CD4-positive, alpha-beta memory T cell (primary cell): ENCODE measurements at places on chromosomes 11 and 22.

- no peak for DNase-seq
Observed at GRCh38 chr11:64458997-64459396, 100.0 kb downstream of the RPS6KA4 start.

- DNase-seq, result no peak
Observed at GRCh38 chr11:11313426-11313825, 39.6 kb downstream of the CSNK2A3 start.

- DNase-seq, result no peak
Observed at GRCh38 chr11:134254433-134255183, 1.2 kb downstream of the ACAD8 start.

DNA sequence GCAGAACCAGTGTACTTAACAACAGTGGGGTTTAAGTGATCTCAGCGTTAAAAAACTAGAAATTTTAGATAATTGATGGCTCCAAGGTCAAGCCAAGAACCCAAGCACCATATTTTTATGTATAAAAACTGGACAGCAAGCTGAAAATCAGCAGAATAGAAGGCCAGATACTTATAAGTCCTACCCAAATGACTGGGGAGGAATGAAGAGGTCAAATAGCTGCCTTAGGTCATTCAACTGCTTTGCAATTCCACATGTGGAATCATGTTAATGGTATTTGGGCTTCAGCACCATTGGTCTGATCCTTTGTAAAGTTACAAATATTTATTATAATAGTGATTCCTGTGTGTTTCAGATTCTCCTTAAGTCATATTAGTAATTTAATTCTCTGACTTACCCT is 108.4 kb downstream of the FAT3 start:
- DNase-seq, result no peak

- no peak for DNase-seq
Observed at GRCh38 chr11:45259592-45259991, 26.5 kb downstream of the SYT13 start.

GRCh38 chr11:8801121-8801520 is 109.9 kb upstream of the AKIP1 start:
- DNase-seq, result no peak

GRCh38 chr11:68584097-68584496 is 100.2 kb upstream of the GAL start:
- DNase-seq, result peak; percentile 44

DNA sequence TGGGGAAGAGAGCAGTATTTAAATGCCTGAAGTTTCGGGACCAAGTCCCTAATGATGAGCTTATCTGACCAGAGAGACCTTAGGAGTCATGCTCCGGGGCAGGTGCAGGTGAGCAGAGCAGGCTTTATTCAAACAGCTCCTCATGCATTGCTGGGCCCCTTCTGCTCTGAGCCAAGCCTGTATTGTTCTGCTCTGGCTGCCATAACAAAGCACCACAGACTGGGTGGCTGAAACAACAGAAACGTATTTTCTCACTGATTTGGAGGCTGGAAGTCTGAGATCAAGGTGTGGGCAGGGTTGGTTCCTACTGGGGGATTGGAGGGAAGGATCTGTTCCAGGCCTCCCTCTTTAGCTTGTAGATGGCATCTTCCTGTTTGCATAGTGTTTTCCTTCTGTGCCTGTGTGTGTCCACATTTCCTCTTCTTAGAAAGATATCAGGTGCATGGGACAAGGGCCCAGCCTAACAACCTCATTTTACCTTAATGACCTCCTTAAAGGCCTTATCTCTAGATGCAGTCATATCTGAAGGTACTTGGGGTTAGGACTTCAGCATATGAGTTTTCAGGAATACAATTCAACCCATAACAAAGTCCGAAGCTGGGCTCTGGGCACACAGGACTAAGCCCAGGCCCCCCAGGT is 97.1 kb upstream of the PARVA start:
- no peak for DNase-seq

- no peak for DNase-seq
Observed at GRCh38 chr11:27370374-27370773, 7.4 kb upstream of the CCDC34 start.

DNA sequence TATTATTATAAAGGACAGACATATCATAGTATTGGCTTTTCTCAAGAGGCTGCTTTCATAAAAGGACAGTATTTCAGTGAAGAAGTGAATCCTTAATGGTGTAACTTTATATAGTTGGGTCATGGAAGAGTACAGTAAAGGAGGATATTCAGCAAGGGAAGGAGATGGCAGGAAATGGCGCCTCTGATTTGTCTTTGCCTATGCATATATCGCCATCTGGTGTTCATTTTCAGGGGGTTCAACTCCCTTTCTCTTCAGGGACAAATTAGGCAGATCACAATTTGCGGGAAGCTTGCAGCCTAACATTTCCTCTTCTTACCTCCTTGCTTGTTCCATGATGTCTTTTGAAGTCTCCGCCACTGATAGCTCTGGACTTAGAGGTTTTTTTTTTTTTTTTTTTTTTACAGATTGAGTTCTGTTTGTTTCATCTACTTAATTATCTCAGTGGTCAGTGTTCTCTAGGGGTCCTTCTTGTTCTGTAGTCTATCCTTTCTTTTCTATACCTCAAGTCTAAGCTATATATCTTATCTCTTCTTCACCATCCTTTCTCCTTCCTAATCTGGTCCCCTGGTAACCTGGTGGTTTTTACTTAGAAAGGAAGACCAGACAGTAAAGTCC is 21.8 kb upstream of the RRM1 start:
- peak; percentile 76 for DNase-seq

DNA sequence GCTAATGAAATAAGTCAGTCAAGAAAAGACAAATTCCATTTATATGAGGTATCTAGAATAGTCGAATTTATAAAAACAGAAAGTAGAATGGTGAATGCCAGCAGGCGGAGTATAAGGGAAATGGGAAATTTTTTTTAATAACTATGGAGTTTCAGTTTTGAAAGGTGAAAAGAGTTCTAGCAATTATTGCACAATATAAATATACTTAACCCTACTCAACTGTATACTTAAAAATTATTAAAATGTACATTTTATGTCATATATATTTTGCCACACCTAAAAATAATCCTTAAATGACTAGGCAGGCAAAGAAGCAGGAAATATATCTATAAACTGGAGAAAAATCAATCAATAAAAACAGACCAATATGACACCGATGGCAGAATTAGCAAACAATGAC is 196.5 kb upstream of the UBASH3B start:
- no peak for DNase-seq

DNA sequence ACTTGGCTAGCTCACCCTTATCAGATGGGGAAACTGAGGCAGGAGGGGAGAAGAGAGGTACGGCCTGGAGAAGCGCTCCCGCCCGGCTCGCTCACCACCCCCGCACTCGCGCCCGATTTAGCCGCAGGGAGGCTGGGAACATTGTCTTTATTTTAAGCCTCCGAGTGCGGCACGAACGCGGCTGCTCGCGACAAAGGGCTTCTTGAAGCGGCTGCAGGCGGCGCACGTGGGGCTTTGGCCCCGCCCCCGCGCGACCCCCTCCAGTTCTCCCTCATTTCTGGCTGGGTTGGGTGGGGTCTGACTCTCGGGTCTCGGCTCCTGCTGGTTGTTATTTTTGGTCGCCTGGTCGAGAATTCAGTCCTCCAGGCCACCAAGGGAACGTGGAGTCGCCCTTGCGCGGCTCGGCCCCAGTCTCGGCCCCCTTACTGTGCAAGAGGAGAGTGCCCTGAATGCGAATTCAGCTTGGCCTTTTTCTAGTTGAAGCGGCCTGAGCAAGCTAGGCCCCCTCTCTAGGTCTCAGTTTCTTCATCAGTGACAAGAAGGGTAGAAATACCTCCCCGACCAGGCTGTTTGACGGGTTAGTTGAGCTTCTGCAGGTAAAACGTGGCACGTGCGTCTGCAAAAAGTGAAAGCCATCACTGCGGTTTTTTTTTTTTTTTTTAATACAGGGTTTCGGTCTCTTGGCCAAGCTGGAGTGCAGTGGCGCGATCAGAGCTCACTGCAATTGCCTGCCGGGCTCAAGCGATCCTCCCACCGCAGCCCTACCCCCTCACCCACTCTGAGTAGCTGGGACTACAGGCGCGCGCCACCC is 2.6 kb upstream of the CHRM1 start:
- DNase-seq, result peak; percentile 41

DNA sequence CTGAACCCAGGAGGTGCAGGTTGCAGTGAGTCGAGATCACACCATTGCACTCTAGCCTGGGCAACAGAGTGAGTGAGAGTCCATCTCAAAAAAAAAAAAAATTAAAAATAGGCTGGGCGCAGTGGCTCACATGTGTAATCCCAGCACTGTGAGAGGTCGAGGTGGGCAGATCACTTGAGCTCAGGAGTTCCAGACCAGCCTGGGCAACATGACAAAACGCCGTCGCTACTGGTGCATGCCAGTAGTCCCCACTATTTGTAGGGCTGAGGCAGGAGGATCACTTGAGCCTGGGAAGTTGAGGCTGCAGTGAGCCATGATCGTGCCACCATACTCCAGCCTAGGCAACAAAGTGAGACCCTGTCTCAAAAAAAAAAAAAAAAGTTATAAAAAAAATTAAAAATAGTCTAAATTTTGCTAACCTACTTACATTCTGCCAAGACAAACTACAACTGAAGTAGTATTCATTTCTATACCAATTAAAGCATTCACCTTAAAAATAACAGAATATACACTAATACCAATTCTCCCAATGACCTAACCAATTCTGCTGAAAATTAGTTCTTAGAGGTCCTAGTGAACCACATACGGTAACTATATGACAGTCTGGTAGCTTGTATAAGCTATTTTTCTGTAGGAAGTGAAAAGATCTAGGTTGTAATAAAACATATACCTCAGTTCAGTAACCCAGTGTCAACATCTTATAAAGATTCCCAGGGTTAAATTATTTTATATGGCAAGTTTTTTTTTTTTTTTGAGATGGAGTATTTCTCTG is 7.1 kb downstream of the DDX6 start:
- no peak for DNase-seq

- no peak for DNase-seq
Observed at GRCh38 chr11:6708876-6709275, 25.7 kb upstream of the MRPL17 start.

DNA sequence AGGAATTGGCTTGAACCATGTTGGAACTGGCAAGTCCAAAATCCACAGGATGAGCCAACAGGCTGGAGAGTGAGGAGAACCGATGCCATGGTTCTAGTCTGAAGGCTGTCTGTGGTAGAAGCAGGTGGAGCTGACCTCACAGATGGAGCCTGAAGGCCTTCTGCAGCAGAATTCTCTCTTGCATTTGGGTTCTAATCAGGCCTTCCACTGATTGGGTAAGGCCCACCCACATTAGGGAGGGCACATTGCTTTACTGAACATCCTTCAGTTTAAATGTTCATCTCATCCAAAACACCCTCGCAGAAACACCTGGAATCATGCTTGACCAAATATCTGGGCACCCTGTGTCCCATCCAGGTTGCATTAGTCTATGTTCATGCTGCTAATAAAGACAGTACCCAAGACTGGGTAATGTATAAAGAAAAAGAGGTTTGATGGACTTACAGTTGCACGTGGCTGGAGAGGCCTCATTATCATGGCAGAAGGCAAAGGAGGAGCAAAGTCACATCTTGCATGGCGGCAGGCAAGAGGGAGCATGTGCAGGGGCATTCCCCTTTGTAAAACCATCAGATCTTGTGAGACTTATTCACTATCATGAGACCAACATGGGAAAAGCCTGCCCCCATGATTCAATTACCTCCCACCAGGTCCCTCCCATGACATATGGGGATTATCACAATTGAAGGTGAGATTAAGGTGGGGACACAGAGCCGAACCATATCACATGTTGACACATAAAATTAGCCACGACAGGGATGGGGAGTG is 15.9 kb downstream of the SMIM38 start:
- no peak for DNase-seq

DNA sequence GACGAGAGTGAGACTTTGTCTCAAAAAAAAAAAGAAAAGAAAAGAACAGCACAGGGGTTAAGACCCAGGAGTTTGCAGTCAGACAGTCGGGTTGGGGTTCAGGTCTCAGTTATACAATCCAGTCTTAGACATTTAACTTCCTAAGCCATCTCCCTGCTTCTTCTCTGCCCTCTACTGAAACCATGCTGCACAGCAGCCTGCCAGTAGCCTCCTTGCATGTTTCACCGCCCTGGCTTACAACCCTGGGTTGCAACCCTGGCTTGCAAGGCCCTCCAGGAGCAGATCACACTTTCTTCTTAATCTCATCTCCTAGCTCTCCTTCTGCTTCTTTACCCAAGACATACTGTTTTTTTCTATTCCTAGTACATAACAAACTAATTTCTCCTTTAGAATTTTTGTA is 5.9 kb upstream of the B3GAT3 start:
- no peak for DNase-seq

DNA sequence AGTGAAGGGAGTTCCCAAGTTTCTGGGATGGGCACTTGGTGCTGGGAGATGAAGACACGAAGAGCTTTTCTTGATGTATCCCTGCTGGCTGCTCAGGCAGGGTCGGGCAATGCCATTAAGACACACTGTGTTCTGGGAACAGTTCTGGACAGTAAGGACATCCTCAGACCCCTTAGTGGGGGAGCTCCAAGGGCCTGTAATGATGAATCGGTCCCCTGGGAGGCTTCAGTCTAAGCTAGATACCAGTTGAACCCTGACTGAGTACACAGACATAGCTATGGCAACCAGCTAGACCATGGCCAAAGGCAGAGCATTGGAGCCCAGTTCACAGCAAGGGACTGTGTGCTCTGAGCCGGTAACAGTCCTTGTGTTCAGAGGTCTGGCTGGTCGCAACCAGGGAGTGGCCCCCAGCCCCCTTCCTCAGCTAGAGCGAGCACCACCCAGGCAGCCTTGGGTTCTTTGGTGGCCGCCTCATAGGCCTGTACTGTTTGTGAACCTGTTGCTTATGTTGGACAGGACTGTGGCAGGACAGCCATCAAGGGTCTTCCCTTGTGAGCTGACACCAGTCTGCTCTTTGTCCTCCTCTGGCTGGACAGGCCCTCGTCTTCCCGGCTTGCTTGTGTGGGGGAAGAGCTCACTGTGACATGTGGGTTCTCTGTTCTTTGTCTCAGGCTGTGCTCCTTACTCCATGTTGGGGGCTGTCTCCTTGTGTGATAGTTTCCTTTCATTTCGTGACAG is 25.0 kb downstream of the MED15 start:
- no peak for DNase-seq

- DNase-seq, result no peak
Observed at GRCh38 chr11:78698612-78699011, 123.9 kb upstream of the NARS2 start.

GRCh38 chr11:64803846-64804345 is 882 bp upstream of the MAP4K2 start:
- no peak for DNase-seq

DNA sequence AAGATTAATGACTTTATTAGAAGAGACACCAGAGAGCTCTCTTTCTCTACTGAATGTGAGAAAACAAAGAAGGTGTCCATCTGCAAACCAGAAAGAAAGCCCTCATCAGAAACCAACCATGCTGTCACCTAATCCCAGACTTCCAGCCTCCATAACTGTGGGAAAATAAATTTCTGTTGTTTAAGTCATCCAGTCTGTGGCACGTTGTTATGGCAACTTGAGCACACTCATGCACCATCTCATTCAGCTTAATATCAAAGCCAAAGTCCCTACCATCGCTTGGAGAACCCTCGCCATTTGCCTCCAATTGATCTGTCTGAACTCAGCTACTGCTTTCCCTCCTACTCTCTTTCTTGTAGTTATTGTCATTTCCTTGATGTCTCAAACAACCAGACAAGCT is 766.1 kb upstream of the ARHGAP42 start:
- DNase-seq, result no peak
